ENCODE measurements at places on chromosomes 1 and 21. TPM values are rescaled to one million over a fixed set of nuclear protein-coding genes. Genes with fewer than 3 reads are reported as not detected.

The PPIAL4G gene
- total RNA-seq: not detected

The OR2L13 gene
- total RNA-seq: not detected

The FCRL4 gene
- total RNA-seq: not detected

The TTC34 gene
- 0.05 TPM for total RNA-seq

The RGL1 gene
- 4.8 TPM for total RNA-seq

The COL6A2 gene
- total RNA-seq: 74.4 TPM

The EPRS1 gene
- total RNA-seq: 228 TPM

The CLEC20A gene
- total RNA-seq: not detected

The HEATR1 gene
- 76.4 TPM for total RNA-seq

The CASQ2 gene
- not detected for total RNA-seq

The LAMB3 gene
- total RNA-seq: 14.7 TPM

The TSNAX gene
- total RNA-seq: 45.1 TPM

The TSEN15 gene
- total RNA-seq: 77.5 TPM

The RBM34 gene
- 107 TPM for total RNA-seq

The RNU1-1 gene
- total RNA-seq: under 0.01 TPM

The CATSPERE gene
- not detected for total RNA-seq

The RGS16 gene
- total RNA-seq: 11.6 TPM

The PLOD1 gene
- 176 TPM for total RNA-seq

Measured in A375 (cell line).